ENCODE measurements at places on chromosomes 4 and X.

DNA sequence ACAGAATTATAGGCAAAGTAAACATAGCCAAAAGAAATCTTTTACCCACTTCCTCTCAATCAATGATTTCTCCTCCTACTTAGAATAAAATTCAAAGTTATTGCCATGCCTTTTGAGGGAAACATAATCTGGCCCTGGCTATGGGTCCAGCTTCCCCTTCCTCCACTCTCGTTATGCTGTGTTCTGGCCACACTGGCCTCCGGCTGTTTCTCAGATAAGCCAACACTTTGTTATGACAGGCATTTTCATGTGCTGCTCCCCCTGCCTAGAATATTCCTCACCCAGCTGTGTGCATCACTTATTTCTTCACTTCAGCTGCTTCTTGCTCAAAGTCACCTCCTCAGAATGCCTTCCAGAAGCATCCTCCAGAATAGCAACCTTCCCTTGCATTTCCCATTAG, 386.6 kb upstream of the AADAT start:
- DNase-seq: no peak

- DNase-seq: no peak
These were observed 1930.5 kb upstream of the AGA start for GRCh38 chr4:179372746-179373145.

- no peak for DNase-seq
These were observed 70.2 kb downstream of the CPZ start for GRCh38 chr4:8662776-8663175.

GRCh38 chr4:40221744-40222143, 24.9 kb downstream of the RHOH start:
- DNase-seq: no peak

DNA sequence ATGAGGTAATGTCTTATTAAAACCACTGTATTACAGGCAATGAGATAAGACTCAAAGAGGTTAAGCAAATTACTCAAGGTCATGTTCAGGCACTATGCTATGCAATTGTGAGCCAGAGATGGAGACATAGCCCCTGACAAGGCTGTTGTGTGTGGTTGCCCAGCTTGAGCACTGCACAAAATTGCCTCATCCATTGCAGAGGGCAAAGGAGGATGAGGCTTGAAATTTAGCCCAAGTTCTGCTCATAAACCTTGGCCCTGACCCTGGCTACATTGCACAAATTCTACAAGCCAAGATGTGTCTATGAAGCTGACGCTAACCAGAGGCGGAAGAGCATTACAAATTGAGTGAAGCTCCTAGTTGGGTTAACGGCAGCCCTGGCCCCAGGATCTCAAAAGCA, 65.6 kb upstream of the PGM2 start:
- DNase-seq: no peak

DNA sequence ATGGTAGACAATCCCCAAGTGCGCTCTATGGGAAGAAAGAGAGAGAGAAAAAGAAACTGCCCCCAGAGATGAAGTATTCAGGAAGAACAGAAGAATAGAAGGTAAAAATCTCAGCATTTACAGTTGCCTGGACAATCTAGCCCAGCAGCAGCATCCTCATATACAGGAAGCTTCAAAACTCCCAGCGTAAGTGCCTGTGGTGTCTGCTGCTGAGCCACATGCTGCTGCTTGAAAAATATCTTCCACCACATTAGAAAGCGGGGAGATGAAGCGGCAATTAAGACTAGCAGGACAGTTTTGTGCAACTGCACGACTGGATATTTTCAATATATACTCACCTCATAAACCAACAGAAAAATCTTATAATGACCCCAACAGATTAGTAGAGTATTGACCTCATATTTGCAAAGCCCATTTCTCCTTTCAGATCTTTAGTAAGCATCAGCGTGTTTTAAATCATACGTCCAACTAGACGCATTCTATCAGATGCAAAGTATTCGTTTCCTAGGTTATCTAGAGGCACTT, 972.0 kb upstream of the TENM3 start:
- DNase-seq: no peak

DNA sequence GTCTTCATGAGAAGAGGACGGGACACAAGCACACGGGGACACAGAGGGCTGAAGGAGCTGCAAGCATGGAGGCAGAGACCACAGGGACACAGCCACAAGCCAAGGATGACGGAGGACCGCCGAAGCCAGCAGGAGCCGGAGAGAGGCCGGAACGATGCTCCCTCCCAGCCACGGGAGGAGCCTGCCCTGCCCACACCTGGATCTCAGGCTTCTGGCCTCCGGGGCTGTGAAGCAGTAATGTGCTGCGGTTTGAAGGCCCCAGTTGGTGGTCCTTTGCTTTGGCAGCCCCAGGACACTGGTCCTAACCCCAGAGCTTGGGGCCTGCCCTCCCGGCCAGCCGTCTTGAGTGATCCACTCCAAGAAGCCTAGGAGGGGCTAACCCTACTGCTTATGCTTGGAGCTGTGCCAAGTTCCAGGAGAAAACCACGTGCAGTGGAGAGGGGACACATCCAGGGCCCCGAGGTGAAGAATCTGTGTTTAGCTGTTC, 85.9 kb downstream of the HMX1 start:
- DNase-seq: no peak

- no peak for DNase-seq
These were observed 92.7 kb downstream of the STIM2 start for GRCh38 chr4:26953366-26953765.

GRCh38 chr4:83922402-83922801, 386.5 kb downstream of the GPAT3 start:
- DNase-seq: no peak

GRCh38 chr4:188639479-188640100, 500.3 kb downstream of the TRIML1 start:
- DNase-seq: no peak
